ENCODE measurements at places on chromosomes 12 and 14.

DNA sequence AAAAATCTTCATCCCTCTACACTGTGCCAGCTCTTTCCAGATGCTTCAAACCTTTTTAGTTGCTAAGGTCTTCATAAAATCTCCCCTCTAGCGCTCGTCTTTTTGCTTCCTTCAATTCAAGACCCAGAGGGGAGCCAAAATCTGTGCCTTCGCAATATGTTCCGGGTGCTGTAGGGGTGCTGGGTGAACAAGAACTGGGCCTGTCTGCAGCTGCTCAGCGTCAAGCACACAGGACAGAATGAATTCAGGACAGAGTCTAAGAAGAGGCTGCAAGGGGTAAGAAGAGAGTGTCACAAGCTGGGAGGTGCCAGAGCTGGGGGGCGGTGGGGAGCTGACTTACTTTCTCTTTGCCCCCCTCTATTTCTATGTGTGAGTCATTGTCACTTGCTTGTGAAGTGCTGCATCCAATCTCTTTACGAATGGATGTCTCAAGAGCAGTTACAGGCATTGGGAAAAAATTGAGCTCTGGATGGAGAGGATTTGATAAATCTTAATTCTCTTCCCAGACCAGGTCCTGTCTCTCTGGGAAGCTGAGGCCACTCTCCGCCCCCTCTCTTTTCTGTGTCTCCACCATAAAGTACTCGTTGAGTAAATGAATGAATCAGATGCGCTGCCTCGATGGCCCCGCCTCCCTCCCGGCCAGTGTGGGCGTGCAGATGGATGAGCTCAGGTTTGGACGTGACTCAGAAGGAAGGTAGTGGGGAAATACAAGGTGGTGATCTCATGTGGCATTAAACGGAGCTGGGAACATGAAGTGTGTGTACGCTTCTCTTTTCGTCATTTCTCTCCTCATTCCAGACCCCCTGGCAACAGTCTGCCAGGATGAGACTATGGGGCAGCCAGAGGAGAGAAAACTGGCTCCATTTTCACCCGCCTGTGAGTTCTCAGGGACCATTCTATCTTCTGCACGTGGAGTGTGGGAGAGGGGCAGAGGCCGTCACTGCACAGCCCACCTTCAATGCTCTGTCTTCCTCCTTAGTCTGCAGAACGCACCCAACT, 91.3 kb downstream of the TSPAN9 start:
- DNase-seq: no peak

DNA sequence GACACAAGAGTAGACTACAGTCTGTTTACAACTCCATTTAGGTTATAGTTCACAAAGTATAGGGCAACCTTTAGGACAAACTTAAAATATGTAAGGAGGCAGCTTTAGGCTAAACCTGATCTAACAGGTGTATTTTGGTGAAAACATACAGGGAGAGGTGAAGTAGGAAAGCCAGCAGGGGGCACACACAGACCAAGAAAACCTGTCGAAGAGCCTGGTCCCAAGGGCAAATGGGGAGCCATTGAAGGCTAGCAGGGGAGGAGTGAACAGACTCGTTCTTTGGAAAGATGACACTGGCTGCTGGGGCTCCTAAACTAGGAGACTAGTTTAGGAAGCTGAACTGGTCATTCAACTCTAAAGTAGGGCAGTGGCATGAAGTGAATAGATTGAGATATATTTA, 138.8 kb upstream of the WSCD2 start:
- peak; percentile 34 for DNase-seq

DNA sequence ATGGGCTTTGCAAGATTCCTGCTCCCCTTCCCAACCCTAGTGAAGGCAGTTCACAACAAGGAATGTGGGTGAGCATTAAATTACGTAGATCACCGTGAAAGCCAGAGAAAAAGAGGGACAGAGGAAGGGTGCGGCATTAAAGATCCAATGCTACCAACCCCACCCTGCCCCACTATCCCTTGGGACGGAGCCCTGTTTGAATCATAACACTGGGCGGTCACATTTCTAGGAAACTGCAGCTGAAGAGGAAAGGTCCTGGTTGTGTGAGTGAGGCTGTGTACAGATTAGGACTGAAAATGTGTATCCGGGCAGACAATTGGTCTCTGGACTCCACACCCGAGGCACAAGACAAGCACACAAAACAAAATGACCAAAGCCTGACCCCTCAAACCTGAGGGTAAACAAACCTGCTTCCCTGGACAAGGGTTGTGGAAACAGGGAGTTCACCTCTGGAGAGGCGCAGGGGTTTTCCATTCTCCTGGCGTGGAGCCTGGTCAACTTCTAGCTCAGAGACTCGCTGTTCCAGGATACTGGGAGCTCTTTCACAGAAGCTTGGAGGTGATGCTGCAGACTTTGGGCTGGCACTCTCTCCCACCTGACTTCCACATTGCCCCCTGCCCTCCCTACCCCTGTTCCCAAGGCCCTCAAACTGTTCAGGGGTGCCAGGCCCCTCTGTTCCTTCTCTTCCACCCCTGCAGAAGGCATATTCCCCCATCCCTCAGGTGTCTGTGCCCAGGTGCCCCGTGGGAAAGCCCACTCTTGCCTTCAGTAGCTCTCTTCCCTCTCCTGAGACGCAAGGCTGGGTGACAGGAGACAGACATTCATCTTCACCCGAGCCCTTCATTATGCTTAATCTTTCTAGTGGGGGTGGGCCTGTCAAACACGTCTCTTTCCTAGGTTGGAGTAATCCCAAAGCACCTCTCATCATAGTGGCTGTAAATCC, 16.5 kb downstream of the NINJ2 start:
- no peak for DNase-seq

- no peak for DNase-seq
Observed at GRCh38 chr14:64774272-64774671, 70.0 kb downstream of the PLEKHG3 start.

GRCh38 chr12:106251631-106252455, 4.0 kb upstream of the CKAP4 start:
- no peak for DNase-seq

DNA sequence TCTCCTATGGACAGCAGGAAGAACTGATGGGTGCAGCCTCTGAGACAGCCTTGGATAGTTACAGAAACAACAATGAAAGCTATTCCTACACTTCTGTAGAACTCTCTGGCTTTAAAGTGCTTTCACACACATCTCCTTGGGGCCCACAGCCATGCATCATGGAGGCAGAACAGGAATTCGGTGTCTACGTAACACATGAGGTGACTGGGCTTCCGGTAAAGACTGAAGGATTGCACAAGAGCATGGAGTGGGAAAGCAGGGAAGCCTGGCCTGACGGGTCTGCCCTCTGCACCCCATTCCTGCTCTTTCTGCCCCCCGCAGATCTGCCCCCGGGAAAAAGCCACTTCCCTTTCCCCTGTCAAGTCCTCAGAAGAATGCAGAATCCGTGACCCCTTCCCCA, 82.6 kb downstream of the VWF start:
- no peak for DNase-seq

DNA sequence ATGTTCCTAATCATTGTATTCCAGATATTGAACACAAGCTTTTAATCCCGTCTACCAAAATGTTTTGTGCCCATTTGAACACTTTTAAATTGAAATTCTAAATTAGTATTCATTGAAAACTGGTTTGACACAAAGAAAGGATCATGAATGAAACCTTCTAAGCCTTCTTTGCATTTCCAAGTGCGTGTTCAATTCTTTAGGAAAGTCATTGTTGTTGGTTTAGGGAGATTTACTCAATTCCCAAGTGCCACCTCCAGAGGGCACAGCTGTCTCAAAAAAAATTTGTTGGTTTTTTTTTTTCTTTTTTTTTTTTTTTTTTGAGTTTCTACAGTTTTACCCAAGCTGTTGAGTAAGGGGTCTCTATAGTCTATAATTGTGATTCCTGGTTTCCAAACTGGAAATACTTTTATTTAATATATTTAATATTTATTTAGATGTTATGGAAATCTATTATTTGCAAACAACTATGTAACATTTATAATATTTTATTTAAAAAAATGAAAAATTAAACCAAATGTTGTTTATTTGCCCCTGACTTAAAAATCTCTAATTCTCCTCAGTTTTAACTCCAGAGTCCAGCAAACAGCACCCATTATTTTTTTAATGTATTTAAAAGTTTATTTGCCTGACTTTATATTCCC, 79.9 kb downstream of the NEDD1 start:
- DNase-seq: no peak

DNA sequence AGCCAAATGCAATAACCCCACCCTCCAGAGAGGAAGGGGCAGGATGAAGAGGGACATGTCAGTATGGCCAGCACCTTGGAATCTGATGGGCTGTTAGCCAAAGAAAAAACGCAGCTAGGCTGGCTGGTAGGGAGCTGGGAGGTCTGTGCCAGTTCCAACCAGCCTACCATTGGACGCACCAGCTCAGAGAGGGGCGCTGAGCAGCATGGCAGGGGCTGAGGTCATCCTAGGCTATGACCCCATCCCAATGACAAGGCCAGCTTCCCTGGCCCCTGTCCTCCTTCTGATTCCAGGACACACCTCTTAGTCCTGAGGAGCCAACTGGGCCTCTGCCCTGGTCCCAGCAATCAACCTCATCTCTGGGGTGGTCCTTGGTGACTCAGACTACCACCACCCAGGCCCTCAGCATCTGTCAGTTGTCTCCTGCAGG, 12.2 kb downstream of the ACTN1 start:
- no peak for DNase-seq

Measured in naive thymus-derived CD8-positive, alpha-beta T cell (primary cell).